Gastrocnemius medialis (tissue), 4 donors: ENCODE measurements at places on chromosomes 1 and 21. TPM values are rescaled to one million over a fixed set of nuclear protein-coding genes. Genes with fewer than 3 reads are reported as not detected.

DNA sequence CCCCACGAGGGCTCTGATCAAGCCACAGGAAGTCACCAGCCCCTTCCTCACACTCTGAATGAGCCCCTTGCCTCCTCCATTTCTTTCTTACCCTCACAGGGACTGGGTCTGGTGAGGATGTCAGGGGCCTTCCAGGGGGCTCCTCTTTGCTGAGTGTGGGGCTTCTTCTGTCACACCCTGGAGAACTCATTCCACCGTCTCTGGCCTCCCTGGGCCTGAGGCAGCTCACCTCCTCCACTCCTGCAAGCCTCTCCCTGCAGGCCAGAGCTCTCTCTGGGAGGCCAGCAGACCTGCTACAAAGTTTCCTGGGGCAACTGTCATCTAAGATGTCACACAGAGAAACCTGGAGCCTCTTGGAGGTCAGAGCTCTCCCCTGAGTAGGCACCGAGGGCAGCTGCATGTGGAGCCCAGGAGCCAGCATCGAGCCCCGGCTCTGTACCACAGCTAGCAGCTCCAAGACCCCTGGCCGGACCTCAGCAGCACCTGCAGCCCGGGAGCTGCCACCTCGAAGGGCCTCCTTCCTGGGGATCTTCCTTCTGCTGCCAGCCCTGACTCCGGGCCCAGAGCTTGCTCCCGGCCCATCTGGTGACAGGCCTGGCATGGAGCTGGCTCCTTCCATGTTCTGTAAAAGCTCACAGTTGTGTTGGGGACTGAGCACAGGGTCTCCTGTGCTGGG lies 1.1 kb downstream of the SPOCD1 start:
- no peaks in the 10 kb centered on the region for H3K27me3 ChIP-seq
- H3K4me3 ChIP-seq, result no peak overlapping the region
- no peak for DNase-seq
- H3K4me1 ChIP-seq, result no peaks in the 10 kb centered on the region
- no peaks in the 10 kb centered on the region for H3K36me3 ChIP-seq

DNA sequence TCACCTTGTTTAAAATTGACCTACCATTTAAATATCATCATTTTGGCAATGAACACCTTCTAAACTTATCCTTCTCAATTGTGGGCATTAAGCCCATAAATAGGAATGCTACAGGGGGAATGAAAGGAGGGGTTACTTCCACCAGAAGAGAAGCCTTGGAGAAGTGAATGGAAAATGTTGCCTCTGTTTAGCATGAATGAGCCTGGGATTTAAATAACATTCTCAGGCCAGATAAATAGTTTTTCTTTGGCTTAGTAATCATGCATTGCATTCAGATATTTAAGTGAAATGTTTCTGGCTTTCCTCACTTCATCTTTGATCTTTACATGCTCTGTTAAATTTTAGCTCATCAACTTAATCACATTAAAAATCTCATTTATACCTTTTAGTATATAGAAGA lies 284.3 kb upstream of the FMN2 start:
- no peak for DNase-seq
- no peaks in the 10 kb centered on the region for H3K36me3 ChIP-seq
- no peak overlapping the region for H3K4me3 ChIP-seq
- H3K27ac ChIP-seq, result no peak overlapping the region
- no peaks in the 10 kb centered on the region for H3K27me3 ChIP-seq

- peak overlapping the region; percentile 54 for H3K27ac ChIP-seq
- peaks cover 12% of the 10 kb centered on the region for H3K27me3 ChIP-seq
- no peaks in the 10 kb centered on the region for H3K36me3 ChIP-seq
- no peak overlapping the region for H3K4me3 ChIP-seq
- peak; percentile 79 for DNase-seq
Observed at GRCh38 chr21:43341378-43342161, 85.4 kb downstream of the SIK1 start.

DNA sequence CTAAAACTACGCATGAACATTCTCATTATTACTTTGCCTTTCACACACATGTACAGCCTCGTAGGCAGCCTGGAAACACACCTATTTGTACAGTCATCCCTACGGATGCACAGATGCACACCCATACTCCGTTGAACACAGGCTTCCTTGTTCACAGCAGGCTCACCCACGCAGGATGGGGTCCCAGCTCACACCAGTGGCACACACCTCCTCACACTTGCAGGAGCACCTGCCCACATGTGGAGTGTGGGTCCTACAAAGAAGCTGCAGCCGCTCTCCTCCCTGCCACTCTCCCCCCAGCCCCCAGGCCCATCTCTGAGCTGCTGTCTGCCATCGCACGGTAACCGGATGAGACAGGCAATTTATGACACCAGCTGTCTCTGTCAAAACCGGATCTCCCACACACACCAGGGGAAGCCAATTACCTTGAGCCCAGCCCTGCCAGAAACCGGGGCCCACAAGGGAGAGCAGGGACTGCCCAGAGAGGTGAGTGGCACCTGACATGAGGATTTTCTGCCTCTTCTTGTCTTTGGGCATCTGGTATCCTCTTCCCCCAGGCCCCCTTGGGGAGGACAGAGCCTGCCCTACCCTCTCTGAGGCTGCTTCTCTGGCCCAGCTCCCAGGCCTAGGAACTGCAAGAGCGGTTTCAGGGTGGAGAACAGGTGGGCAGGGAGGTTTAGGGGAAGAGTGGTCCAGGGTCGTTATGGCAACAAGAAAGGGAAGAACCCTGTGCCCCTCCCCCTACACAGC lies 175.4 kb downstream of the IGSF21 start:
- H3K27ac ChIP-seq, result no peak overlapping the region
- H3K4me1 ChIP-seq, result no peaks in the 10 kb centered on the region
- H3K27me3 ChIP-seq, result peaks cover 6% of the 10 kb centered on the region
- H3K36me3 ChIP-seq, result no peaks in the 10 kb centered on the region

DNA sequence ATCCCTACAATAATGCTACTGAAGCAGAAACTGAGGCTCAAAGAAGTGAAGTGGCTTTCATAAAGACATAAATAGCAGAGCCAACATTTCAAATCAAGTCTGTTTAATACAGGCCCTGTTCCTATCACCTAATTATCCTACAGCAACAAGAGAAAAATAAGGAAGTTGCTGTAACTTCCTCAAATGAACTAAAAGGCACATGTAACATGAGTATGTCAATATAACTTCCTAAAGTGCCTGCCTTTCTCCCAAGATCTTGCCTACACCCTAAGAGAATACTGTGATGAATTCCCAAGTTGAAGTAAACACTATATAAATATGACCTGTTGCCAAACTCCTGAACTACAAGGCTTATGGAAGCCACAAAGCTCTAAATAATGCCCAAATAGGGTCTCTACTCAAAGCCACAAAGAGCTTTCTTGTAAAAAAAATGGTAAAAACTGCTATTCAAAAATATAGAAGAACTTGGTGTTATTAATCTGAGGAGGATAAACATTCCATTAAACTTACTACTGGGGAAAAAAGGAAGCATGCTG lies 8.6 kb downstream of the BEND5 start:
- H3K4me1 ChIP-seq, result peaks cover 20% of the 10 kb centered on the region
- H3K27me3 ChIP-seq, result no peaks in the 10 kb centered on the region
- H3K4me3 ChIP-seq, result no peak overlapping the region
- DNase-seq, result no peak

DNA sequence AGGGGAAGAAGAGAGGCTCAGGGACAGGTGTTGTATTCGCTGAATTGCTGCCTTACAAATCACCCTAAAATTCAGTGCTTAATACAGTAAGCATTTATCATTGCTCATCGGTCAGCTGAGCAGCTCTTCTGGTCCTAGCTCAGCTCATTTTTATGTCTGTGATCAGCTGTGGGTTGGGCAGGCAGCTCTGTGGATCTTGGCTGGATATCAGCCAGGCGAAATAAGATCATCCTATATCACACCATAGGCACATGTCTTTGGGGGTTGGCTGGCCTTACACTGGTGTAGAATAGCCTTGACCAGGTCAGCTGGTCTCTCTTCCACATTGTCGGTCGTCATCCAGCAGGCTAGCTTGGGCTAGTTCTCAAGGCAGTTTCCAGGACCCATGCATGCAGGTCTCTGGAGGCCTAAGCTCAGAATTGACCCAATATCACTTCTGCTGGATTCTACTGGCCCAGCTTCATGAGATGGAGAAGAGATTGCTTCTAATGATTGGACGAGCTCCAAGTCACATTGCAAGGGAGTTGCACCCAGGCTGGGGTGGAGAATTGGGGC lies 448.6 kb downstream of the KIF26B start:
- no peak overlapping the region for H3K27ac ChIP-seq
- no peaks in the 10 kb centered on the region for H3K4me1 ChIP-seq
- H3K27me3 ChIP-seq, result no peaks in the 10 kb centered on the region
- no peak for DNase-seq
- H3K4me3 ChIP-seq, result no peak overlapping the region

GRCh38 chr1:97245682-97246081 lies 524.1 kb downstream of the PTBP2 start:
- DNase-seq, result no peak
- no peak overlapping the region for H3K27ac ChIP-seq
- no peaks in the 10 kb centered on the region for H3K36me3 ChIP-seq
- peaks cover 10% of the 10 kb centered on the region for H3K4me1 ChIP-seq

The ZNF684 gene
- 3.3 TPM for total RNA-seq

The C1QC gene
- total RNA-seq, result 35.9 TPM

The FMO1 gene
- not detected for total RNA-seq
